ENCODE measurements at places on chromosomes 4 and X. TPM values are rescaled to one million over a fixed set of nuclear protein-coding genes. Genes with fewer than 3 reads are reported as not detected.

DNA sequence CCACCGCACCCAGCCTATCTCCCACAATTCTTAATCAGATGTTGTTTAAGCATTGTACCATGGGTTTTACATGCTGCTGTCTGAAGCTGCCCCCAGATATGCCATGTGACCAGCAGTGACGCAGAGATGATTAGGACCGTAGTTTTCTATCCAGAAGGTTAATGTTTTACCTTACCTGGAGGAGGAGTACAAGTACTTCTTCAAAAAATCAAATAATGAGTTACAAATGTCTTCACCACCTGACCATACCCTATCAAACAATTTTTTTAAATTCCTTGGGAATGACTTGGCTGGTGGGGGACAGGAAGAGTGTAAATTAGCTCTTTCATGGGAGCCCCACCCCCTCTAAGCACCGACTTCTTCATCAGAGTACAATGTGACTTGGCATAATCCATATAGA, 16.2 kb upstream of the SGMS2 start:
- DNase-seq: no peak

The LUZP4 gene
- not detected for total RNA-seq

The SLC6A8 gene
- total RNA-seq: 113 TPM

GRCh38 chr4:168797194-168797593, 212.9 kb downstream of the CBR4 start:
- DNase-seq: no peak

GRCh38 chrX:2620576-2620975, 70.5 kb upstream of the CD99 start:
- no peak for DNase-seq

DNA sequence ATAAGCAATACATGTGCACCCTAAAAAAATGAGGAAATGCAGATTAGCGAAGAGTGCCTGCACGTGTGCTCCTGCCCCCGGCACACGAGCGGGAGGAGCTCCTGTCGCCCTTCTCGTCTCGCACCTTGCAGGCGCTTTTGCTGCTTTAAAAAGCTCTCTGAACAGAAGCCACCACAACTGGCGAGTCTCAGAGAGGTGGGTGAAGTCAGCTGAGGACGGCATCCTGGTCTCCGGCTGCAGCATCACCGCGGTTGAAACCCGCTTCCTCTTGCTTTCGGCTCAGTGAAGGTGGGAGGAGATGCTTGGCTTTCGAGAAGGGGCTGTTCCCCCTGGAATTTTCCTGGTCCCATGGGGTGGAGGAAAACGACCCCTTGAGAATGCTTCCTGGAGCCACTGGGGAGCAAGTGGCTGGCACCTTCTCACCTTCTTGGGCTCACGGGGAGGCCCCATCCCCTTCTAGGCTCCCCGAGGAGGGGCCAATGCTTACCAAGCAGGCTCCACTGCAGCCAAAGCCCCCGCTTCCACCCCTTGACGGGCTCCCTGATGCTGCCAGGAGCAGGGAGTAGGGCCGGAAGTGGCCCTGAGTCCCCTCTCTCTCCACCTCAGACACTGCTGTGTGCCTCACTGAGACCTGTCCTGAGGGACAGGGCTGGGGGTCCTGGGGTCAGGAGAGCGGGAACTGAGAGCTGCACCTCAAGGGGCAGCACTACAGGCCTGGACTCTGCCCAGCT, 29.2 kb upstream of the MXD4 start:
- DNase-seq: no peak

DNA sequence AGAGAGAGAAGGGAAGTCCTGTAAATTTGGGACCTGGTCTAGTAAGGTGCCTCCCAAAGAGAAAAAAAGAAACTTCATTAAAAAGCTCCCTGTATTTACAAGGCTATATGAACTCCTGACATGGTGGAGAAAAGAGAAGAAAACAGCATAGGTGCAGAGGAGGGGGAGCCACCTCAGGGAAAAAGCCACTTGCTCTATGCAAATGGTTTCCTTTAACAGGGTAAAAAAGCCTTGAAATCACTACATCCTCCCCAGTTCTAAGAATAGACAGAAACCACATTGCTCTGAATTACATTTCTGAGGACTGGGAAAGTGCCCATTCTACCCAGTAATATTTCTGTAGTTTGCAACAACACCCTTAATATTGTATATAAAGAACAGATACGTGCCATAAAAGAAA, 165.5 kb downstream of the KLF8 start:
- no peak for DNase-seq

- no peak for DNase-seq
Observed at GRCh38 chr4:151228189-151229119, 48.5 kb upstream of the PRSS48 start.

- DNase-seq: no peak
Observed at GRCh38 chr4:87196146-87196545, 24.3 kb downstream of the KLHL8 start.

- no peak for DNase-seq
Observed at GRCh38 chr4:10321931-10322330, 135.3 kb downstream of the ZNF518B start.

The CT45A7 gene
- not detected for total RNA-seq

The NEIL3 gene
- not detected for total RNA-seq

DNA sequence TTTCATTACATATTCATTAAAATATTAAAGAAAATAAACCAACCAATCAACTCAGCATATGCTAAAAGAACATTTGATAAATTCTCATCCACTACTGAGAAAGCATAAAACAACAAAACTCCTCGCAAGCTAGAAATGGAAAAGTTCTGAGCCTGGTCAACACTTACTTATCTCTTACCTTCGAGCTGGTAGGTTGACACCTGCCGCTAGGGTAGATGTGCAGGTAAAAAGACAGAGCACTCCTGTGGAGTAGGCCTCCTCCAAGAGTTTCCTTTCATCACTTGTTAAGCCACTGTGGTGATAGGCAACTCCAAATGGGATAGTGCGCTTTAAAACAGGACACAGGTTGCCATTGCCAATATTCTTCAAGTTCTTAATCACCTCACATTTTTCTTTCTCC, 18.9 kb downstream of the HELQ start:
- DNase-seq: no peak

DNA sequence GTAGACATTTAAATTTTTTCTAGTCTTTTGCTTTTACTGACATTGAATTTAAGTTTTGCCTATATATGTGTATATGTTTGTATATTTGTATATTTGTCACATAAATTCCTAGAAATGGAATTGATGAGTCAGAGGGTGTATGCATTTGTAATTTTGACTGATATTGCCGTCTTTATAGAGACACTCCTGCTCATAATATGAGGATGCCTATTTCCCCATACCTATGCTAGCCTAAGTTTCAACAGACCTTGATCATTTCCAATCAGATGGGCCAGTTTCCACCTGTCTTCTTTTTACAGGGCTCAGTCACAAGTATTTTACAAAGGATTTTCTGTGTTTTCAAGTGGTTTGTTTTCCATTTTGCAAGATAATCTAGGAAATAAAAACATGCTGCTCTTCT, 10.8 kb downstream of the PDLIM5 start:
- no peak for DNase-seq

GRCh38 chr4:123014038-123014437, 91.6 kb upstream of the NUDT6 start:
- no peak for DNase-seq

- DNase-seq: no peak
Observed at GRCh38 chr4:70863099-70863790, 23.6 kb upstream of the GRSF1 start.

- DNase-seq: no peak
Observed at GRCh38 chr4:183328832-183329231, 6.6 kb upstream of the CLDN24 start.

DNA sequence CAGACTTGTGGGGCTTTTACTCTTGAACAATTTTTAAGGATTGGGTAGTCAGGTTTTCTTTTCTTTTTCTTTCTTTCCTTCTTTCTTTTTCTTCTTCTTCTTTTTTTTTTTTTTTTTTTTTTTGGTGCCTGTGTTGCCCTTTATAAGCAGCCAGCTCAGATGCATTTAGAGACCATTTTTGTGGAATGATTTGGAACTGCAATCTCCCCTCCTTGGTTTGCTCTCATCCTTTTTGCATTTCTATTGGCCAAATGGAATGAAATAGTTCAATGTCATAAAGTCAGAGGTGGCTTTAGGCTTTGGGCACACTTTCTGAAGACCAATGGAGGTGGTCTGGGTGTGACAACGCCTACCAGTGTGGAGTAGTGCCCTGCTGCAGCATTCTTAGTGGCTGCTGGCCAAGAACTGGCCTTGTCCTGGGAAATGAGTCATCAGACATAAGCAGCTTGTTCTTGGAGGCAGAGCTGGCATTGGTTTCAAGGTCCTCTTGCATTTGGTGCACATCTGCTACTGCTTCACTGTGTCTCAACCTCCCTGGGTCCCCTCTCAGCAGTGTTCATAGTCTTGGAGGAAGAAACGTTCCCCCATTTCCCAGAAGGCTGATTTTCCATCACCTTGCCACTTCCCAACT, 84.5 kb downstream of the CT47B1 start:
- DNase-seq: peak; percentile 46

- no peak for DNase-seq
Observed at GRCh38 chrX:110759785-110760184, 35.8 kb downstream of the CHRDL1 start.

The XKRX gene
- not detected for total RNA-seq

DNA sequence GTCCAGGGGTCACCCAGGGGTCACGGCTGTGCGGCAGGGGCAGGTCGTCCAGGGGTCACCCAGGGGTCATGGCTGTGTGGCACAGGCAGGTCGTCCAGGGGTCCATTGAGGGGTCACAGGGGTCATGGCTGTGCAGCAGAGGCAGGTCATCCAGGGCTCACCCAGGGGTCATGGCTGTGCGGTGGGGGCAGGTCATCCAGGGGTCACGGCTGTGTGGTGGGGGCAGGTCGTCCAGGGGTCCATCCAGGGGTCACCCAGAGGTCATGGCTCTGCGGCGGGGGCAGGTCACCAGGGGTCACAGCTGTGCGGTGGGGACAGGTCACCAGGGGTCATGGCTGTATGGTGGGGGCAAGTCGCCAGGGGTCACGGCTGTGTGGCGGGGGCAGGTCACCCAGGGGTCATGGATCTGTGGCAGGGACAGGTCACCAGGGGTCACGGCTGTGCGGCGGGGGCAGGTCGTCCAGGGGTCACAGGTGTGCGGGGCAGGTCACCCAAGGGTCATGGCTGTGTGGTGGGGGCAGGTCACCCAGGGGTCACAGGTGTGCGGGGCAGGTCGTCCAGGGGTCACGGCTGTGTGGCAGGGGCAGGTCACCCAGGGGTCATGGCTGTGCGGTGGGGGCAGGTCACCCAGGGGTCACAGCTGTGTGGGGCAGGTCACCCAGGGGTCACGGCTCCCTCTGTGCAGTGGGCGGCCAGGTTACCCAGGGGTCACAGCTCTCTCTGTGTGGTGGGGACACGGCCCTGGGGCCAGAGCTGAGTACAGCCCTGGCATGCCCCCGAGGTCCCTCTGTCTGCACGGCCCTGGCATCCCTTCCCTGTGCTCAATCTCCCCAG, 16.0 kb downstream of the ATP5ME start:
- DNase-seq: peak; percentile 27

The GAGE1 gene
- total RNA-seq: not detected

The TSPAN7 gene
- 16.2 TPM for total RNA-seq

DNA sequence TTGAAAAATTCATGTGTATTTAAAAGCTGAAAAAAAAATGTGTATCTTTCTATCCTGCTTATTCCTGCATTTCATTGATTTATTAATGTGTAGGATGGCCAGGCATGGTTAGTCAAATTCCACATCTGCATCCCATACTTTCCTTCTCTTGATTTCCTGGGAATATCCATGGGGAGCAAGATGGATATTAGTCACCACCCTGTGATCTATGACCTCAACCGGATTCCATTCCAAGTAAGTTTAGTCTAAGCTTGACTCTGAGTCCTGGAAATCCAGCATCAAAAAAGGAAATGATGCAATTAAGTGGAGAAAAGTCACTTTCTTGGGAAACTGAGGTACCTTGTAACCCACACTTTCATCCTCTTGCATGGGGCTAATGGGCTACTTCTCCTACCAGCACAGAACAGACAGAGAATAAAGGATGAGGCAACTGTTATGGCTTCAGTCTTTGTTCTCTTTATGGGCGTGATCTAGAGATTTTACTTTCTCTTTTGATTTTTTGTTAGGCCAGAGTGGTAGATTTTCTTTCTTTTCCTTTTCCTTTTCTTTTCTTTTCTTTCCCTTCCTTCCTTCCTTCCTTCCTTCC, 17.1 kb upstream of the BEX4 start:
- DNase-seq: no peak

- no peak for DNase-seq
Observed at GRCh38 chrX:31545726-31546125, 473.9 kb upstream of the FTHL17 start.

DNA sequence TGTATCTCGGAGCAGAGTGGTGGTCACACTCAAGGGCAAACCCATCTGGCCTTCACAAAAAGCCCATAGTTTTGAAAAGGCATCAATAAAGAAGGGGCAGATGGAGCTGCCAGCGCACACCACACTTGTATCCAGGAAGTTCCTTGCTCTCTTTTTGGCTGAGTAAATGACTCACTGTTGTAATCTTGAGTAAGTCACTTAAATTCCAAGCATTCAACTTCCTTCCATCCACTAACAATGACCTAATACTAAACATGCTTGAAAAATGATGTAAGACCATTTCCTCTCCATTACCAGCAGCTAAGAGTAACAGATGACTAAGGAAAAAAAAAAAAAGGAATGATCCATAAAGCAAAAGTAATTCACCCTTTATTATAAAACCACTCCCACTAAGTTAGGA, 32.4 kb upstream of the MYOZ2 start:
- peak; percentile 33 for DNase-seq

The CDKL2 gene
- 0.54 TPM for total RNA-seq

The NSG1 gene
- total RNA-seq: 3.4 TPM

DNA sequence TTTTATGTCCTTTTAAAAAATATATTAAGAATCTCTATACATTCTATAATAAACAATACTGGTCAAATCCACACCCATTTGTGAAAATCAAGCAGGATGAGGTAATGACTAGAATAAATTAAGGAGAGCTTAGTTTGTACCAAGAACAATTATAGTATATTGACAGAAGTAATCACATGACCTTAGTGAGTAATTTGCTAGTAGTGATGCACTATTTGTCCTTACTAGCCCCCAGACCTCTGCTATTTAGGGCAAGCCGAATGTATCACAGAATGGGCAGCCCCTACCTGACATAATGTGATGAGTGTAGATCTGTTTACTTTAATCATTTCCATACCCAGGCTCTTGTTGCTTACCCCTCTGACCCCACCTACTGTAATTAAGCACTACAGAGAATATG, 15.8 kb downstream of the ATP1B4 start:
- no peak for DNase-seq

The F9 gene
- not detected for total RNA-seq

GRCh38 chr4:152659806-152660205, 20.0 kb downstream of the TMEM154 start:
- DNase-seq: no peak

The UGT2B10 gene
- not detected for total RNA-seq

GRCh38 chr4:93394545-93395081, 433.9 kb upstream of the ATOH1 start:
- DNase-seq: no peak

- no peak for DNase-seq
Observed at GRCh38 chr4:88672987-88673386, 24.6 kb downstream of the NAP1L5 start.

The SPANXN3 gene
- total RNA-seq: not detected

The EIF1AX gene
- total RNA-seq: 64.4 TPM

All from heart left ventricle (tissue), 16 donors.